Activated CD4-positive, alpha-beta memory T cell treated with anti-CD3 and anti-CD28 coated beads, Interleukin-2, amount 10 ng/mL, durations not matched to agents 7 days and 5 days (primary cell): ENCODE measurements at places on chromosomes 13 and 19. TPM values are rescaled to one million over a fixed set of nuclear protein-coding genes. Genes with fewer than 3 reads are reported as not detected.

DNA sequence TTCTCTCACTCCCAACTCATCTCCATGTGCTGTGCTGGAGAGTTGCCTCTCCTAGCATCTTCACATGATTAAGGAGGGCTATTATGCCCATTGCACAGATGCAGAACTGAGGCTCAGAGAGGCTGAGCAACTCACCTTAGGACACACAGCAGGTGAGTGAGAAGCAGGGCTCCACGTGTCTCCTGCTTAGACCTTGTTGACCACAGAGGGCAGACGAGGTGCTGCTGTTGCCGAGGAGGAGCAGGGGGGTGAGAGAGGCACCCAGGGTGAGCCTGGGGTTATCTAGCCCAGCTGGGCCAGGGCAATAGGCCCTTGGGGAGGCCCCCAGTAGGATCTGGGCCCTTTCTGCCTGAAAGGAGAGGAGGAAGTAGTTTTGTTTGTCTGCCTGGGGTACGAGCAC is 2.4 kb upstream of the HSH2D start:
- peak; percentile 27 for DNase-seq

DNA sequence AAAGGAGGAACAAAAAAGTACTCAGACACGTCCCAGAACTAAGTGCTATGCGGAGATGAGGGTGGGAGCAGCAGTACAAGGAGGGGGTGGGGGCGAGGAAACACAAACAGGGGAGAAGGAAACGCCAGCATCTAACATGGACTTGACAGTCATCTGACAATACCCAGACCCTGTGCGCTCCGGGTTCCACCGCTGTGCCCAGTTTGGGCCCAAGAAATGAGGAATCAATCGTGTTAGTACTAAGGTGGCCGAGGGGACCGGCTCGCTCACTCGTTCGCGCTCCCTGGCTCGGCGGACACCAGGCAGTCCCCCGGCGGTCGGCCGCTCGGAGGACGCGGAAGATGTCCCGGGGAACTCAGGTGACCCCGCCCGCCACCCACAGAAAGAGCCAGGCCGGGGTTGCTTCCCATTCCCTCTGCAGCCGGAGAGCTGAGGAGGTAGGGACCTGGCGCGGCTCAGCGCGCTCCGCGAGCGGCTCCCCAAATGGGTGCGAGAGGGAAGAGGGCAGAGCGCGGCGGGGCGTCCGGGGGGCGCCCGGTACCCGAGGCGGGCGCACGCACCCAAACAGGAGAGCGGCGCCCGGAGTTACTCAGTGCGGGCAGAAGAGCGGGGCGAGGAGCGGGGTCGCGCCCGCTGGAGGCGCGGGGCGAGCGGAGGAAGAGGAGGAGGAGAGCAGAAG is 616 bp downstream of the TSHZ3 start:
- DNase-seq = no peak

GRCh38 chr19:48480183-48480557 is 11.0 kb downstream of the CYTH2 start:
- DNase-seq = no peak

- DNase-seq = no peak
These were observed 9.8 kb upstream of the ZNF724 start for GRCh38 chr19:23259961-23260360.

DNA sequence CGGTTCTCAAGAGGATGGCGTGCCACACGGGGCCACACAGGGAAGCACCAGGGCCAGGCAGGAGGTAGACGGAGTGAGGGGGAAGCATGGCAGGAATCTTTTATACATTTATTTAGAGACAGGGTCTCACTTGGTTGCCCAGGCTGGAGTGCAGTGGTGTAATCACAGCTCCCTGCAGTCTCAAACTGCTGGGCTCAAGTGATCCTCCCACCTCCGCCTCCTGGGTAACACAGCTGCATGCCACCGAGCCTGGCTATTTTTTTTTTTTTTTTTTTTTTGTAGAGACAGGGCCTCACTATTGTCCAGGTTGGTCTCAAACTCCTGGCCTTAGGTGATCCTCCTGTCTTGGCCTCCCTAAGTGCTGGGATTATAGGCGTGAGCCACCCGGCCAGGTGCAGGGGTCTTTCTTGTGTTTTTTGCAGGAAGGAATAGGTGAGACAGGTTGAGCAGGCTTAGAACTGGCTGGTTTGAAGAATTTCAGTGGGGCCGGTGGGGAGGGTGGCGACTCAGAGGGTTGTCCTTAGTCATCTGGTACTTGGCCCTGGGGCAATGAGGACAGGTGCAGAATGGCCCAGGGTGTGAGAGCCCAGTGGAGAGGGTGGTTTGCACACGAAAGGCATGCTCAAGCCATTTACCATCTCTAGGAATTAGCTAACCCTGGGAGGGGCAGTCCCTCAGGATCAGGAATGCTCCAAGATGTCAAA is 7.6 kb downstream of the SSC5D start:
- no peak for DNase-seq

GRCh38 chr19:39865953-39866352 is 19.8 kb upstream of the FBL start:
- no peak for DNase-seq

DNA sequence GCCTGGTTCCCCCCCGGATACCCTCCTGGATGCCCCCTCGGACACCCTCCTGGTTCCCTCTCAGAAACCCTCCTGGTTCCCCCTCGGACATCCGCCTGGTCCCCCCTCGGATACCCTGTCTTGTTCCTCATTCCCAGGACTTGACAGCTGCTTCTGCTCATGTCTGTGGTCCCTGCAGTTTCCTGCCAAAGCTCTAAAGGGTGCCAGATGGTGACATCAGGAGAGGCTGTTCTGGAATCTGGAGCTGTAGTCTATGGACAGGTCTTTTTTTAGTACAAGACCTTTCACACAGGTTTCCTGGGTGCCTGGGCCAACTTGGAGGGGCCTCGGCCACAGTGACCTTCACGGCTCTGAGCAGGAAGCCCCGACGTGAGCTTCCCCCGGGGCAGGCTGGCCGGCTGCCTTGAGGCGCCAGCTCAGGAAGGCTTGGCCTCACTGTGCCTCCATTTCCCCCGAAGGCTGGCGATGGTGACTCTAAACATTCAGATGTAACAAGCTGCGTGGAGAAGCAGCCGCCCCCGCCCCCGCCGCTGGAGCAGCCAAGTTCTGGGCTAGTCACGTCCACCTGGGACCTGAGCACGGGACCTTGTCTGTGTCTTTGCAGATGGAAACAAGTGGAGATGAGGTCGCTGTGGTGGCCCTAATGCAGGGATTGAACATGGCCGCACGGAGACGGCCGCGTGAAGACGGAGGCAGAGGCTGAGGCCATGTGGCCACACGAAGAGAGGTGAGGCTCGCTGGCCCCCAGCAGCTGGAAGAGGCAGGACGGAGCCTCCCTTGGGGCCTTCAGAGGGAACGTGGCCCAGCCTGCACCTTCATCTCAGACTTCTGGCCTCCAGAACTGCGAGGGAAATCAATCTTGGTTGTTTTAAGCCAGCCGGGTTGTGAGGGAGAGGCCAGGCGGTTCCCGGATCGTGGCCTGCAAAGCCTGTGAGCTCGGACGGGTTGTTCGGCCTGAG is 12.7 kb downstream of the SGTA start:
- DNase-seq = no peak

GRCh38 chr19:39420769-39421168 is 8.3 kb downstream of the PLEKHG2 start:
- DNase-seq = no peak

GRCh38 chr13:103521532-103521931 is 455.3 kb upstream of the SLC10A2 start:
- no peak for DNase-seq

DNA sequence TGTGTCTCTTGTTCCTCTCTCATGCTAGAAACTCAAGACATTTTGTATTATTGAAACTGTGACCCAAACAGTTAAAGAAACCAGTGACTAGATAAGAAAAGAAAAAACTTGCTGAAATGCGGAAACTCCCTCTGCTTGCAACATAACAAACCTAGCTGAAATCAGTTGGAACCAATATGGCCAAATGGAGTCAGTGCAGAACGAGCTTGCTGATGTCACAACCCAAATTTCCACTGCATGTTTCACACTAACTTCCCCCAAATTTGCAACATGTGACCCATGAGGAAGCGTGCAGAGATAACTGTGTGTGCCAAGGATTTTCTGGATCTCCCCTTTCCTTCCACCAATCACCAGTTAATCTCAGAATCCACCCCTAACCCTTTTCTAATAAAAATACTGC is 208.0 kb downstream of the DLEU7 start:
- DNase-seq = no peak

DNA sequence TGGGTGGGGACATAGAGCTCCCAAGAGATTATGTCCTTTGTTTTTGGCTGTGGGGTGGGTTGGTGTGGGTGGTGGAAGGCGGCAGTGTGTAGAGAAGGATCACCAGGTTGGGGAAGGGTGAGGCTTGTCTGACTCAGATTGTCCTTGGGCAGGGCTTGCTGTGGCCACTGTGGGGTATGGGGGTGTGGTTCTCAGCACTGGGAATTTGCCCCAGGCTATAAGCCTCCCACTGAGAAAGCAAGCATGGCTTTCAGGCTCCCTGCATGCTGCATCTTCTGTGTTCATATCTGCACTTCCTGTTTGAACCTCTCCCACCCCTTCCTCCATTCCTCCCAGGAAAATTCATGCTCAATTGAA is 34.9 kb downstream of the DNAJC15 start:
- peak; percentile 27 for DNase-seq

DNA sequence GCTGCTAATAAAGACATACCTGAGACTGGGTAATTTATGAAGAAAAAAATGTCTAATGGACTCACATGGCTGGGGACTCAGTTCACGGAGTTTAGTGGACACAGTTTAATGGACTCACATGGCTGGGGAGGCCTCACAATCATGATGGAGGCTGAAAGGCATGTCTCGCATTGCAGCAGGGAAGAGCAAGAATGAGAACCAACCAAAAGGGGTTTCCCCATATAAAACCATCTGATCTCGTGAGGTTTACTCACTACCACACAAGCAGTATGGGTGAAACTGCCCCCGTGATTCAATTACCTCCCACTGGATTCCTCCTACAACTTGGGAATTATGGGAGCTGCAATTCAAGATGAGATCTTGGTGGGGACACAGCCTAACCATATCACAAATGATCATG is 1181.2 kb downstream of the PCDH9 start:
- DNase-seq = no peak

- no peak for DNase-seq
These were observed 29.5 kb downstream of the TMEM255B start for GRCh38 chr13:113788413-113789135.

GRCh38 chr13:29292045-29292444 is 303.4 kb downstream of the SLC7A1 start:
- no peak for DNase-seq

GRCh38 chr19:49716154-49716553 is 25.2 kb downstream of the CPT1C start:
- no peak for DNase-seq

- DNase-seq = no peak
These were observed 48.4 kb downstream of the DNAJC15 start for GRCh38 chr13:43071824-43072223.

GRCh38 chr13:110471156-110471832 is 90.2 kb downstream of the RAB20 start:
- DNase-seq = no peak

DNA sequence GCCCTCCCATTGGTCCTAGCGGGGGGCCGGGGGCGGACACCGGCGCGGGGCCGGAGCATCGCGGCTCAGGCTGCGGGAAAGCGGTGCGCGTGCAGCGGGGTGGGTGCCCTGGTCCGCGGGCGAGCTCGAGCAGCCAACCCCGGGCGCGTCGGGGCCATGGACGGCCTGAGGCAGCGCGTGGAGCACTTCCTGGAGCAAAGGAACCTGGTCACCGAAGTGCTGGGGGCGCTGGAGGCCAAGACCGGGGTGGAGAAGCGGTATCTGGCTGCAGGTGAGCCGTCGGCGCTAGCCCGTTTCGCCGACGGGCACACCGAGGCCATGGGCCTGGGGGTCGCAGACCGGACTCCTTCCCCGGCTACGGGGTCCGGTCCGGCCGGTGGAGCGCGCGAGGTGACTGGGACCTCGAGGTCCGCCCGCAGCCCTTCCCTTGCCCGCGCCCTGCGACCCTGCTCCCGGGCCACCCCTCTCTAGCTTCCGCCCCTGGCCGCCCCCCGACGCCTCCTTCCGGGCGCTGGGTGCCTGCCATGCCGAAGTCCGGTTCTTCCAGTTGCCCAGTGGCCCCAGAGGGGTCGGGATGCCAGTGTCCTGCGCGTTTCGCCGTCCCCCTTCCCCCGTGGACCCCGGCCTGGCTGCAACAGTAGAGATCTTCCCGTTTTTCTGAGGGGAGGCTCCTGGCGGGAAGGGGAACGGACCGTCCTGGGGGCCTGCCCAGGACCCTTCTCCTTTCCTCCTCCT is at the start of gene REEP6:
Gene REEP6 (plus strand): TSS at position 68 of the 735 bp plus-strand sequence. CDS start 89 bp downstream, at position 157.
- no peak for DNase-seq

SLC8A2 gene
- not detected for total RNA-seq

ZNF83 gene
- total RNA-seq = 49.7 TPM

S1PR4 gene
- 275 TPM for total RNA-seq

KCNC3 gene
- total RNA-seq = 4.2 TPM

ICAM5 gene
- total RNA-seq = 1.1 TPM

CEACAM4 gene
- not detected for total RNA-seq

IGLON5 gene
- 0.81 TPM for total RNA-seq

CATSPERD gene
- not detected for total RNA-seq

C2CD4C gene
- not detected for total RNA-seq

CLEC17A gene
- total RNA-seq = not detected

ZNF729 gene
- not detected for total RNA-seq
